Activated CD8-positive, alpha-beta memory T cell treated with anti-CD3 and anti-CD28 coated beads for 36 hours (primary cell): ENCODE measurements at places on chromosomes 4 and X. TPM values are rescaled to one million over a fixed set of nuclear protein-coding genes. Genes with fewer than 3 reads are reported as not detected.

The EDNRA gene
- not detected for total RNA-seq

The SLC6A14 gene
- not detected for total RNA-seq

The GNL3L gene
- total RNA-seq: 95.6 TPM

The VCX3A gene
- not detected for total RNA-seq

The BMPR1B gene
- total RNA-seq: not detected

The RBM46 gene
- not detected for total RNA-seq

The ZIC3 gene
- total RNA-seq: not detected

The FAM156B gene
- total RNA-seq: 12.6 TPM

The PHEX gene
- 32.6 TPM for total RNA-seq

The INTS12 gene
- 22.1 TPM for total RNA-seq

The SERPINA7 gene
- not detected for total RNA-seq

The FBXL5 gene
- total RNA-seq: 27.9 TPM

The CCDC120 gene
- 4.0 TPM for total RNA-seq

The STAP1 gene
- total RNA-seq: 1.6 TPM

The CABS1 gene
- total RNA-seq: not detected

The RAB9B gene
- total RNA-seq: 0.51 TPM

The MND1 gene
- total RNA-seq: 24.3 TPM

The EFHC2 gene
- total RNA-seq: not detected

The PLS3 gene
- 0.82 TPM for total RNA-seq

The FAM9C gene
- not detected for total RNA-seq

The MAMLD1 gene
- total RNA-seq: 6.5 TPM

The DDIT4L gene
- total RNA-seq: 0.06 TPM

The ETDA gene
- total RNA-seq: not detected

The RAB41 gene
- total RNA-seq: not detected

The CENPE gene
- 27.1 TPM for total RNA-seq

The F8A2 gene
- total RNA-seq: not detected

The AKAP14 gene
- not detected for total RNA-seq

The MAGEA2 gene
- total RNA-seq: not detected

The GUF1 gene
- 48.6 TPM for total RNA-seq

The PFKFB1 gene
- 0.63 TPM for total RNA-seq

The SSX3 gene
- total RNA-seq: not detected

The STATH gene
- total RNA-seq: not detected

The TAF1 gene
- total RNA-seq: 30.6 TPM

The SAGE1 gene
- total RNA-seq: not detected

The AMTN gene
- total RNA-seq: not detected

The TMEM192 gene
- total RNA-seq: 16.1 TPM

The FGF13 gene
- total RNA-seq: not detected

The IBSP gene
- total RNA-seq: not detected

The PAGE2 gene
- total RNA-seq: not detected

The PDLIM3 gene
- total RNA-seq: not detected

The CCDC110 gene
- not detected for total RNA-seq

The INTU gene
- 0.59 TPM for total RNA-seq

The SPARCL1 gene
- not detected for total RNA-seq

The CRLF2 gene
- total RNA-seq: not detected

The FHDC1 gene
- total RNA-seq: 0.06 TPM

The FRMPD3 gene
- not detected for total RNA-seq

The PLXNB3 gene
- 0.63 TPM for total RNA-seq

The GRIA2 gene
- total RNA-seq: not detected

The CT47B1 gene
- not detected for total RNA-seq

The ERAS gene
- total RNA-seq: not detected

The CFI gene
- 0.17 TPM for total RNA-seq

The STARD8 gene
- total RNA-seq: 0.19 TPM

The GAB3 gene
- 5.6 TPM for total RNA-seq

The XAGE1A gene
- not detected for total RNA-seq
